ENCODE measurements at places on chromosomes 7 and 10.

- DNase-seq, result no peak
Observed at GRCh38 chr7:158536871-158537515, 50.6 kb downstream of the PTPRN2 start.

GRCh38 chr7:70598976-70599375, 533.0 kb upstream of the GALNT17 start:
- DNase-seq, result no peak

DNA sequence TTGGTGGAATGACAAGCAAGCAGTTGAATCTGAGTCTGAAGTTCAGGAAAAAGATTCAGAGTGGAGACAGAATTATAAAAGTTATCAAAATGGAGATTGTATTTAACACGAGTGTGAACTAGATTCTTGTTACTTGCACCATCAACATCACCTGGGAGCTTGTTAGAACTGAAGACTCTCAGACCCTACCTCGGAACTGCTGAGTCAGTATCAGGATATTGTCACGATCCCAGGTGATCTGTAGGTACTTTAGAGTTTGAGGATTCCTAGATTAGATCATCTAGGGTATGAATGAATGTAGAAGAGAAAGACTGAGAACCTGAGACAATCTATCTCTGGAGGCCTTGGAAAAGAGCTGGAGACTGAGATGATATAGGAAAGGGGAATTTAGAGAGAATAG, 194.1 kb downstream of the CTTNBP2 start:
- no peak for DNase-seq

DNA sequence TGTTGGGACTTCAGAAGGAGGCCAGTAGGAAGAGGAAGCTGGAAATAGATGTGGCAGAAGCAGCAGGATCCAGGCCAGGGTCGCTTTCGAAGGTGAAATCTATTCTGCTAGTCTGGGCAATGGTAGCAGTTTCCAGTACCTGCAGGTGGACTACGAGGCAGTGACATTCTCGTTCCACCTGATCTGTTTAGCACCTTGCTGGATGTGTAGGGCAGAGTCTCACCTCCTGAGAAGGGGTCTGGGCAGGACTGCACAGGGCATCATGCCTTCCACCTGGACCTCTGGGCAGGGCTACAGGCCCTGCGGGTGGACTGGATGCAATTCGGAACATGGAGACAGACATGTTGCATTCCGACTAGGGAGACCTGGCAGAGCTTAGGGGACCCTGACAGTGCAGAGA, 254.8 kb upstream of the ZNF32 start:
- DNase-seq, result no peak

GRCh38 chr7:48454750-48455192, 283.5 kb downstream of the ABCA13 start:
- no peak for DNase-seq

- DNase-seq, result no peak
Observed at GRCh38 chr7:38211940-38212339, 33.9 kb downstream of the STARD3NL start.

DNA sequence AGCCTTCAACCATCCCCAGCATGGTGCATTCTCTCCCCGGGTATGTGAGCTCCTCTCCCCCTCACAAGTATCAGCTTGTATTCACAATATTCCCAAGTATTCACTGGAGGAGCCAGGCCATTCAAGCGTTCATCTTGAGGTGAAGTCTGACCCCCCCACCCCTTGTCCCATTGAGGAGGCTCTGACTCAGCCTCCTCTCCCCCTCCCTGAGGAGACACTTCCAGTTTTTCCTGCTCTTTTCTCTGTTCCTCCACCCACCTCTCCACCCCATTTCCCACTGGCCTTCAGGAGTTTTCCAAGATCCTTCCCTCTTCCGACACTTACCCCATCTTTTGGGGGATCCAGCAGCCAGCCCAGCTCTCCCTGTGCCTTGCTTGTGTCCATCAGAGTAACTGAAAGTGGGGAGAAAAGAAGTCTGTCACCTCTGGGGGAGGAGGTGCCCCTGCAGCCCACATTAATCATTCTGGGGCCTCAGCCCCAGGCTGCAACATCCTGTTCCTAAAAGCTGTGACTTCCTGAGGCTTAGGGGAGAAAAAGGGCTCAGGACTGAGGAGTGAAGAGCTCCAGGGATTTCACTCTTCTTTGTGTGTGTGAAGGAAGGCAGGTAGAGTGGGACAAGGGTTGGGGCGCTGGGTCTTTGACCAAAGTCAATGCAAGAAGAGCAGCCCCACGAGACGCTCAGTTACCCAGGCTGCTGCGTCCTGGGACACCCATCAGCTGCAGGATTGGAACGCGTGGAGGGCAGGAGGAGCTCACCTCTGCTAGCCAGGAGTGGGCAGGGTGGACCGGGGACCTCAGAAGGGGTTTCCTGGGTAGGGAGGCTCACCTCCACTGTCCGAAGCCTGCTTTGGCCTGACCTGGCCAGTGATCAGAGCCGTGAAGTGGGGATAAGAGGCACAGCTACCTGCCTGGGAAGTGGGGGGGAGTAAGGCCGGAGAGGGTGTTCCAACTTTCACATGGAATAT, 1.1 kb downstream of the EPHA1 start:
- no peak for DNase-seq

DNA sequence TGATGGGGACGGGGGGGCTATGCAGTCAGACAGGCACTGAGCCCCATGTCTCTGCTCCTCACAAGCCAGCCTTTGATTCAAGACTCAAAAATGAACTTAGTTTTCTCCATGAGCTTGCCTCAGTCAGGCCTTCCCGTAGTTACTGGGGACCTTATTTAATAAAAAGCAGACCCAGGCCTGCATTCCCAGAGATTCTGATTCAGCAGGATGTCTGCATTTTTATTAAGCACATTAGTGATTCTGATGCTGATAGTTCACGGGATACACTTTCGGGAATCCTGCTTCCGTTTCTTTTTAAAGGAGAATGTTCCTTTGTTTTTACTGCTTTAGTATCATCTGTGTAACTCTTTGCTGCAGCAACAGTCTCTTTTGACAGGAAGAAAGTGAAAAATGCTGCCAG, 28.3 kb upstream of the PLPP4 start:
- no peak for DNase-seq

DNA sequence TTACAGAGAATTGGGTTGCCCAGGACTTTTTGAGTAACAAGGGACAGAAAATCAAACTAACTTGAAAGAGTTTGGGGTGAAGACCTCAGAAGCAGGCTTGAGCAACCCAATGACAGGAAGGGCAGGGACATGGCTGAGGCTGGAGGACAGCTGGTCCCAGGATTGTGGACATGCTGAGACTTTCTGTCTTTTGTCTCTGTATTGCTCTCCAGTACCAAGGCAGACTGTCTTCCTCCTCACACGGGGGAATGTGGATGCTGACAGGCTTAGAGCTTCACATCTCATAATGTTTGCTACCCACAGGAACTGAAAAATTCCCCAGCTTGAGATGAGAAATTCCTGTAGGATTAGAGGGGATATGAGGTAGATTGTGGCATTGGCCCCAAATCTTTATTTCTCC, 229.6 kb downstream of the PHF14 start:
- no peak for DNase-seq

- no peak for DNase-seq
Observed at GRCh38 chr7:104790440-104790839, 223.6 kb upstream of the KMT2E start.

GRCh38 chr10:88437411-88437810, 145.7 kb downstream of the RNLS start:
- DNase-seq, result no peak

- DNase-seq, result peak; percentile 59
Observed at GRCh38 chr10:124232686-124233545, 139.5 kb upstream of the CHST15 start.

- no peak for DNase-seq
Observed at GRCh38 chr10:63477927-63478326, 12.2 kb upstream of the JMJD1C start.

DNA sequence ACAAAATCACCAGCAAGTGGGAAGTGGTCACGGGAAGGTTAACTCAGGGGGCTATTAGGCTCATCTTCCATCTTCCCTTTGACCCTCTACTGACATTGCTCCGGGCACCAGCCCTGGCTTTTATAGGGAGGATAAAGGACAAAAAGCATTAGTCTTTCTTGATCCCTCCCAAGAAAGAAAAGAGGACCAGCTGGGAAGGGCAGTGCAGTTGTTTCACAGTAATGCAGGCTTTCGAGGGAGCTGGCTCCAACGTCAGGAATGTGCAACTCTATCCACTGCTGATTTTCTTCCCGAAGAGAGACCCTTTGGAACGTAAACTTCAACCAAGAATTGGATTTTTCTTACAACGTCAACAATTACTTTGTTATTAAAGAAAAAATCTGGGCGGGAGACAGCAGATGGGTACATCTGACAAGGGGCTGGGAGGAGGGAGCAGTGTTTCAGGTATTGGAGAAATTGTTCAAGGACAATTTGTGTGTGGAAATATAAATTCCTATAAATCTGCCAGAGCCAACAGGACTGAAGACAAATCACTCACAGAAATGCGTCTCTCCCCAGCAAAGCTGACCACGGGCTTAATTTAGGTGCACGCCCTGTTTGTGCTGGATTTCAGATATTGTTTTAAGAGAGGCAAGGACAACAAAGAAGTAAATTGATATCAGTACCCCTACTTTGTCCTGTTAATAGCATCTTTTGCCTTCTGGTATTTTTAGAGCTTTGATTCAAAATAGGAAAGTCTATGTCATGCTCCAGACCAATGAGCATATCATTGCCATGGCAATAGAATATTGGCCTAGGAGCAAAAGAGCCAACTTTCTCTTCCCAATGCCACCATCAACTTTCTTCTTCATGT, 23.4 kb upstream of the ARID5B start:
- DNase-seq, result no peak

GRCh38 chr10:13046851-13047528, 45.5 kb upstream of the CCDC3 start:
- DNase-seq, result no peak

- no peak for DNase-seq
Observed at GRCh38 chr7:22350466-22351328, 6.3 kb downstream of the RAPGEF5 start.

- DNase-seq, result no peak
Observed at GRCh38 chr7:33530664-33531063, 374.7 kb upstream of the BMPER start.

DNA sequence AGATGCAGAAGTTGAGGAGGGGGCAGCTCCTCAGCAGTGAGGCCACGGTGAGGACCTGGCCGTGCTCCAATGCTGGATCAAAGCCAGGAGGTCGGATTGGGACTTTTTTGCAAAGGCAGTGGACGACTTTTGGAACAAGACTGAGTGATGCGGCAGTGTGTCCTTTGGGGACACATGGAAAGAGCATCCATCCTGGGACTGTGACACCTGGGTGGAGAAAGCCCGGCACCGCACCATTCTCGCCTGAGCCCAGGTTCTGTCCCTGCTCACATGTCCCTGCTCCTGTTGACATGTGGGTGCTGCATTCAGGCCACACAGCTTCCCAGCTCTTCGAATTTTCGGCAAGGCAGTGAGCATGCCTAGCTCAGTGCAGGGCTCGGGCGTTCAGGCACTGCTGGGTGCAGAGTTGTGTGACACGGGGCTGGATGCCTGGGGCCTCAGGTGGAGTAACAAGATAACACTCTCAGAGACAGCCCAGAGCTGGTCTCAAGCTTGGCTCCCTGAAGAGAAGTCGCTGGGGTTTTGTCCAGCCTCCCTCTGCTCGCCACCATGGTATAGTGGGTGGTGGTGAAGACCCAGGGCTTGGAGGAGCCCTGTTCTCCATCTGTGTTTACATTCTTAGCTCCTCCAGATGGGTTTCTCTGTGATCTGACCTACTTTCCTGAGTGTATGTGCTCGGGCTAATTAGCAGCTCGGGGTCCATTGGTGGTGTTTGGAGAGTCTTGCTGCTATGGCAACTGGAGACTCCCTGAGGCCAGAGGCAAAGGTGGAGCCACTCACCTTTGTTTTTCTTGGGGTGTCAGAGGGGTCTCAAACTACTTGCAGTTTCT, 111.7 kb upstream of the BTBD16 start:
- no peak for DNase-seq

GRCh38 chr10:37632641-37633040, 224.8 kb downstream of the ZNF248 start:
- no peak for DNase-seq

- DNase-seq, result no peak
Observed at GRCh38 chr7:109126404-109127050, 556.9 kb downstream of the DNAJB9 start.

DNA sequence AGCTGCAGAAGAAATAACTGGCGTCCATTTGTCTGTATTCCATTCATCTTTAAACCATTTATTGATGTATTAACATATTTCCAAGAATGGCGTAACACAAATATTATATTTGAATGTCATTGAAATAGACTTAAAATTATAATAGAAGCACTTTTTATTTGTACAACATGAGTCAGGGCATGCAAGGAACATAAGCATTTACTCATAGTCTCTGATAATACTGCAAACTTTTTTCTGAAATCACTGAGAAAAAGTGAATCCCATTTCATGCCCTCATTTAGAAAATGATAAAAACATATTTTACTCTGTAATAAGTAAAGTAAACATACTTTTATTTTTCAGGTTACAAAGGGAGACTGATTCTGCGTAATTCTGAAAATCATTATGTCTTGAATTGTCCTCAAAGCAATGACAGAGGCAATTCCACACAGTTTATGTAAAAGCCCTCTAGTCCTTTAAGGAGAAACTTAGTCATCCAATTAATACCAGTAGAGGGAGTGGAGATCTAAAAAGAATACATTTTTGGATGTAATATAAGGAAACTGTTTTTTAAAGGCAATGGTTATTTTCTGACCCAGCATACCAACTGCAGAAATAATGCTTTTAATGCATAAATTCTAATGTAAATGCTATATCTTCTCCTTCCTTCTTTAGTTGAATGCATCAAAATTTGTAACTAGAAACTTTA, 58.1 kb downstream of the AGMO start:
- no peak for DNase-seq

DNA sequence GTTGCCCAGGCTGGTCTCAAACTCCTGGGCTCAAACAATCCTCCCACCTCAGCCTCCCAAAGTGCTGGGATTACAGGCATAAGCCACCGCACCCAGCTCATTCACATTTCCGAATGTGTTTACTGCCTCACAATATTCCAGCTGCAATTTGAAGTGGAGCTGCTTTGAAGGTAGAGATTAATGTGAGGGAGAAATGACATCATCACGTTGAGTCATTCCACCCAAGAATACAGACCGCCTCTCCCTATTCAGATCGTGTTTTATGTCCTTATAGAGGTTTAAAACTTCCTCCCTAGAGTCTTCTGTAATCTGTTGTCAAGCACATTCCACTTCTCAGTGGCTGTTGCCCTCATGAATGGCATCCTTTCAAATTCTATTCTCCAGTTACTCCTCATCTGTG, 100.4 kb upstream of the PDGFA start:
- no peak for DNase-seq

- DNase-seq, result no peak
Observed at GRCh38 chr10:85222300-85222699, 893.9 kb downstream of the CCSER2 start.

GRCh38 chr10:49508249-49508648, 30.7 kb downstream of the ERCC6 start:
- no peak for DNase-seq

Data from coronary artery (tissue), 2 donors.